ENCODE measurements at places on chromosomes 12 and 14.

- no peak for DNase-seq
These were observed 159.5 kb upstream of the NRXN3 start for GRCh38 chr14:78010688-78011087.

- no peak for DNase-seq
These were observed 135.5 kb downstream of the CRADD start for GRCh38 chr12:93812626-93813025.

- no peak for DNase-seq
These were observed 34.8 kb upstream of the MMP17 start for GRCh38 chr12:131793243-131794022.

DNA sequence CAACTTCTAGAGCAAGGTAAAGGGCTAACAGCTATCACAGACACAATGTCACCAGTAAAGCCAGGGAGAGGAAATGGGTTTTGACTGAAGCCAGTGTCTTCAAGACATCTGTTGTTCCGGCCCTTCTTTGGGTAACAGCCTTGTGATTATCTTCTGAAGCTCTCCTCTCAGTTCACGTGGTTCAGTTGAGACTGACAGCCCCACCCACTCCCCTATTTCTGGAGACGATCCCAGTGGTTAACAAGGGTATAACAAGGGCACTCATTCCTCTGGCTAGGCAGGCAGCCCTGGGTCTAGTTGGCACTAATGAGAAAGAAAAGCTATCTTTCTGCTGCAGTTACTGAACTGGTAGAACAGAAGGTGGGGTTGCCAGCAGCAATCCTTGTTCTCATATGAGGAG, 6.9 kb downstream of the GNPTAB start:
- DNase-seq = no peak

DNA sequence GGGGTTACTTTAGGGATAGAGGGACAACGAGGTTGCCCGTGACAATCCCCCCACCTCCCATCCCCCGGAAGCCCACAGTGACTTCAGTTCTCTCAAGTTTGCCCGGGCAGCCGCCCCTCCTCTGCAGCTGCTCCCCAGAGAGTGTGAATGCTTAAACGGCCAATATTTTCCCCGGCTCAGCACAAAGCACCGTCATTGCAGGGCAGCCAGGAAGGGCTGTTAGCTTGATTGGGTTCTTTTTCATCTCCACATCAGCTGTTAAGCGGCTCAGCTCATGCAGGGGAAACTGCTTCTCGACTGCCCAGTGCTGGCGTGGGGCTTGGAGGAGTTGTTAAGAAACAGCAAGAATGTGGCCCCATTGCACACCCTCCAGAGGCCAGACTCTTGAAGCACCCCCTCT, 120.5 kb upstream of the NCOR2 start:
- DNase-seq = no peak

DNA sequence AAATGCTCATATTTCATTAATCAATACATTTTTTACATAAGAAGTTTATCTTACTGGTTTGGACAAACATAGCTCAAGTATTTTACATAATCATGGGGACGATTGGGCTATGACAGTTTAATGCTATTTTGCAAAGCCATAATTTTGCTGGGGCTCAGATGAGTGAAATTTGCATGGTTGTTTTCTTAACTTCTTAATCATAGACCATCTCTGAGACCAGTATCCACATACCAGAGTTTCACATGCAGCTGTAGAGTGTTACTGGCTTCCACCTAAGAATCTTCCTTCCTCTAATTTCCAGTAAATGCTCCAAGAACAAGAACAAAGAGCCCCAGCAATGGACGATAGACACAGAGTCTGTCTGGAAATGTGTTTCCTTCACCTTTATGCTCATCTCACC, 303.0 kb upstream of the TMEM132C start:
- DNase-seq = no peak

DNA sequence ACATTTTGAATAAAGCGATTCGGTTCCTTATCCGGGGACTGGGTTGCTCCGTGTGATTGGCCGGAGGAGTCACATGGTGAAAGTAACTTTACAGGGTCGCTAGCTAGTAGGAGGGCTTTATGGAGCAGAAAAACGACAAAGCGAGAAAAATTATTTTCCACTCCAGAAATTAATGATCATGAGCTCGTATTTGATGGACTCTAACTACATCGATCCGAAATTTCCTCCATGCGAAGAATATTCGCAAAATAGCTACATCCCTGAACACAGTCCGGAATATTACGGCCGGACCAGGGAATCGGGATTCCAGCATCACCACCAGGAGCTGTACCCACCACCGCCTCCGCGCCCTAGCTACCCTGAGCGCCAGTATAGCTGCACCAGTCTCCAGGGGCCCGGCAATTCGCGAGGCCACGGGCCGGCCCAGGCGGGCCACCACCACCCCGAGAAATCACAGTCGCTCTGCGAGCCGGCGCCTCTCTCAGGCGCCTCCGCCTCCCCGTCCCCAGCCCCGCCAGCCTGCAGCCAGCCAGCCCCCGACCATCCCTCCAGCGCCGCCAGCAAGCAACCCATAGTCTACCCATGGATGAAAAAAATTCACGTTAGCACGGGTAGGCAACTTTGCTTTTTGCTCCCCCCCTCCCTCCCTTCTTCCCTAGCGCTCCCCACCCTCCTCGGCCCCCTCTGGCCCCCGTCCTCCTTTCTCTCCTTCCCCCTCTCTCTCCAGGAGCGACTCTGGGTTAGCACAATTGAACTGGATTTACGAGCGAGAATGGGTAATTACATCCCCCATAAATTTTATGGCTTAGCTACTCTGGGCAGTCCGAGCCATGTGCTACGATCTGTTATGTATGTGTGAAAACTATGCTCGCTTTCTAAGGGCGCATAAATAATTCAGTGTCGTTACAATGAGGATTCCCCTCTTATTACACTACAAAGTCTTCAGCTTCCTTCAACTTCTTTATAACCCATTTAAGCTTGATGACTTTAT, at the start of gene HOXC4:
TSS of gene HOXC4 (plus strand) at position 85 of the 991 bp plus-strand sequence. CDS start at position 173, 88 bp downstream.
- DNase-seq = no peak

- no peak for DNase-seq
These were observed 66.8 kb upstream of the FICD start for GRCh38 chr12:108448246-108448645.

DNA sequence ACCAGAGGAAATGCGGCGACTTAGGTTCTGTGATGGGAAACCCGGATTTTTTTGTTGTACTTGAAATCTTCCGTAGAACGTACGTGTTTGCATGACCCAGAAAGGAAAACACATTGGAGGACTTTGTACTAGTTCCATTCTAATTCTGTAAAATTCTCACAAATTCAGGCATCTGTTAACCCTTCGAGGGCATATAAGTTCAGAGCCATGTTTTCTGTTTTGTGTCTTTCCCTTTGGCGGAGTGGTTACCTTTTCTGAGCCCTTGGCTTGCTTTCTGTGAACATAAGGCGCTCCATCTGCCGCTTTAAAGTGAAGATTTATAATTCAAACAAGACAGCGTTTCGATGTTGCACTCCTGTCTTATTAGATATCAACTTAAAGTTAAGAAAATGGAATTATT, 34.2 kb downstream of the BICD1 start:
- no peak for DNase-seq

GRCh38 chr12:29346769-29347421, 34.1 kb downstream of the ERGIC2 start:
- no peak for DNase-seq

- no peak for DNase-seq
These were observed 5.5 kb downstream of the KRT80 start for GRCh38 chr12:52186118-52186840.

GRCh38 chr12:118436002-118436730, 59.8 kb downstream of the SUDS3 start:
- DNase-seq = no peak

DNA sequence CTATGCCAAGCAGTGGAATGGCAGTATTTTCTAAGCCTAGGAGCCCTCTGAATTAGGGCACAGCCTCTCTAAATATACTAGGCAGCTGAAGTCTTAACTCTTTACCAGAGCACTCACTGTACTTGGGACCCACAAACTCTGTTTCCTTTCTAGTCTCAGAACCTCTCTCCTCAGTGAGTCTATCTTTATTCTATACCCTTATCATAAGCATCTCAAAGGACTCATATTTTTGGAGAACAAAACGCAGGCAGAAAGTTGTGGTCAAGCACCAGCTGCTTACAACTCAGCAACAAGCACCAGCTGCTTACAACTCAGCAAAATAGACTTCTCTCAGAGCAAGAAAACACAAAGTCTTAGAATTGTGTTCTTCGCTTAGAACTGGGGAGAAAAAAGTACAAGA, 993 bp downstream of the CCDC196 start:
- no peak for DNase-seq

- DNase-seq = no peak
These were observed 633.6 kb downstream of the BCL11B start for GRCh38 chr14:98638366-98638765.

GRCh38 chr14:23579739-23580138, 1.1 kb upstream of the JPH4 start:
- DNase-seq = no peak

GRCh38 chr14:104632781-104633180, 28.2 kb upstream of the TMEM179 start:
- DNase-seq = no peak

GRCh38 chr14:54889919-54890318, 12.7 kb downstream of the GCH1 start:
- DNase-seq = no peak

DNA sequence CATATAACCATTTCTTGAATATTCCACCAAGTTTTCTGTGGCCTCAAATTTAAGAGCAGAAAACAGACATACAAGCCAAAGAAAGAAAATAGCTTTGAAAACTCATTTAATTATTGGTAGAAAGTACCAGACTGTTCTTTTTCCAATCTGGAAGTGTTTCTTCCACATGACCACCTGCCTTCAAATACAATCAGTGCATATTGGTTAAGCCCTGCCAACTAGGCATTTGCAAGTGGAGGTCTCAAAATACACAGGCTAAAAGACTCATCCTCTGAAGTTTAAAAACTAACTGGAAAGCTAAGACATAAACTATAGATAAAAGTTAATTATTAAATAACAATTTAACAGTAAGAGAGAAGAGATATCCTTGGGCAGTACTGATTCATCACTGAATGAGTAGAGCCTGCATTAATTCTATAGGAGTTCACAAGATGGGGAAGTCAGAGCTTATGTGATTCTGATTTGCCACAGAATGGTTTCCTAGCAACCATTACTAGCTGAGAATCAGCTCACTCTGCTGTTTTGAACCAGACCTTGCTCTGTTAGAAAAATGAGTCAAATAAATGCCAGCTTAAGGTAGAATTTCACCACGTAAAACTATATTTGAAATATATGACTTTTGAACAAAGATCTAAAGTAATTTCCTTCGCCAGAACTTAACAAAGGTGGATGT, 433.8 kb downstream of the FUT8 start:
- DNase-seq = no peak

GRCh38 chr14:94393474-94393873, 5.1 kb upstream of the SERPINA1 start:
- DNase-seq = no peak
